ENCODE measurements at places on chromosomes 3 and 15. TPM values are rescaled to one million over a fixed set of nuclear protein-coding genes. Genes with fewer than 3 reads are reported as not detected.

The LDHAL6B gene
- not detected for total RNA-seq

The SLC9C1 gene
- not detected for total RNA-seq

The ISLR gene
- 0.41 TPM for total RNA-seq

The CDV3 gene
- 127 TPM for total RNA-seq

The DNAH12 gene
- 0.12 TPM for total RNA-seq

The TMEM212 gene
- not detected for total RNA-seq

All from A549 treated with DMSO at 1 μM for 4 hours (cell line).